ENCODE measurements at places on chromosomes 13 and 19.

GRCh38 chr19:19615086-19615485 lies 3.4 kb downstream of the PBX4 start:
- DNase-seq, result no peak

GRCh38 chr19:32255536-32256295 lies 89.7 kb upstream of the ZNF507 start:
- DNase-seq, result no peak

DNA sequence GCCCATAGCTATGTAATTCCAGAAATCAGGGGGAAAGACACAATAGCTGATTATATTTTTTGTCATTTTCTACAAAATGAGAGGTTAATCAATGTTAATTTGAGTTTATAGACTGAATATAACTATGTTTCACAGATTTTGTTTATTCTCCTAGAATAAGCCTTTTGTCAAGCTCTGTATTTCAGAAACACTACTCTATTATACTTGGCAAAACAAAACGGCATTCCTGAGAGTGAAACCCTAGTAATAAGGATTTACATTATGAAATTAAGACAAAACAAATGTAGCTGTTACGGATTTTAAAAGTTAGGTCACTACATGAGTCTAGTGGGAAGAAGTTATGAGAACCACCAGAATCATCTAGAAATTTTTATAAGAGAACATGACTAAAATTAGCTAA lies 334.2 kb downstream of the KLF12 start:
- no peak for DNase-seq

DNA sequence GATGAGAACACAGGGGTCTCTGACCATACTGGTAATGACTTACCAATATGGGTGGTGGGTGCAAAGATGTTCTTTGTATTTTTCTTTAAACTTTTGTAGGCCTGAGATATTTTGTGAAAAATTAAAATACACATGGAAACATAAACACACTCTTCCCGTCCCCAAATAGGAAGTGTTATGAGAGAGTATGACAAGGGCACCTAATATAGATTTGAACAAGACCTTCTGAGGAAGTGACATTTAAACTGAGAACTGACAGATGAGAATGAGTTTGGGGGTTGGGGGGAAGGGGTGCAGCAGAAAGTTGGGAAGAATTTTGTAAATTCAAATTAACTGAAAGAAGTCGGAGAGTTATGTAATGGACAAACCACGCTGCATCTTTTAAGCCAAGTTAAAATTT lies 224.2 kb downstream of the RGCC start:
- DNase-seq, result no peak

DNA sequence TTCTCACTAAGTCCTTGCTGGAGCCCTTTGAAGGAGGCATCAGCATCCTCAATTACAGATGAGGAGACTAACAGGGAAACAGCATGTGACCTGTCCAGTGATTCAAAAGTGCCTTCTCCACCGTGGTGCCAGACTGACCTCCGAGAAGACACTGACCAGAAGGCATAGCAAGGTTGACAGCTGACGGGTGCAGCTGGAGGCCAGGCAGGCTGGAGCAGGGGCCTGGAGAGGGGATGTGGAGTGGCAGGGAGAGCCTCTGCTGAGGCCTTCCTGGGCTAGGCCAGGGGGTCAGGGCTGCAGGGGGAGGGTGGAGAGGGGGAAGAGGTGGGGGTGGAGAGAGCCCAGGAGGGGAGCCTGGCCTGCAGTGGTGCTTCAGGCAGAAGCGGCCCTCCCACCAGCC lies 66.3 kb downstream of the KCTD15 start:
- no peak for DNase-seq

DNA sequence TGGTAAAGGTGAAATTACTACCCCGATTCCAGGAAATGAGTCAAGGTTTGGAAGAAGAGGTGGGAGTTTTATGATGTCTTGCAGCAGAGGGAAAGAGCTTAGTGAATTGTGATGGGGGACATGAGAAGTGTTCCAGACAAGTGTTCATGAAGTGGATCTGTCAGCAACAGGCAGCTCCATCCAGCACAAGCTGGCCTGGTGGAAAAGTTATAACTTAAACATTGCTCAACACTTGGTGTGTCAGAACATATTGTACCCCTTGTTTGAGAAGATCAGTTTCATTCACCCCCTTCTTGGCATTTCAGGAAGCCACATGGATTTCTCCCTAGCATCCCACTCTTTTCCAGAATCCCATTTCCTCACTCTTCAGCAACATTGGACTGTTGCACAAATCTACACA lies 222.0 kb downstream of the B3GLCT start:
- no peak for DNase-seq

All from hematopoietic multipotent progenitor cell treated with erythropoietin and hydrocortisone succinate and interleukin-3 and kit ligand, for 8 days (in vitro differentiated cells).